Stimulated activated CD4-positive, alpha-beta T cell treated with anti-CD3 and anti-CD28 coated beads, TNF-alpha, amount 100 ng/mL, for 4 hours (primary cell): ENCODE measurements at places on chromosomes 5 and 9.

GRCh38 chr9:137127301-137128157 is 11.4 kb upstream of the GRIN1 start:
- no peak for DNase-seq

DNA sequence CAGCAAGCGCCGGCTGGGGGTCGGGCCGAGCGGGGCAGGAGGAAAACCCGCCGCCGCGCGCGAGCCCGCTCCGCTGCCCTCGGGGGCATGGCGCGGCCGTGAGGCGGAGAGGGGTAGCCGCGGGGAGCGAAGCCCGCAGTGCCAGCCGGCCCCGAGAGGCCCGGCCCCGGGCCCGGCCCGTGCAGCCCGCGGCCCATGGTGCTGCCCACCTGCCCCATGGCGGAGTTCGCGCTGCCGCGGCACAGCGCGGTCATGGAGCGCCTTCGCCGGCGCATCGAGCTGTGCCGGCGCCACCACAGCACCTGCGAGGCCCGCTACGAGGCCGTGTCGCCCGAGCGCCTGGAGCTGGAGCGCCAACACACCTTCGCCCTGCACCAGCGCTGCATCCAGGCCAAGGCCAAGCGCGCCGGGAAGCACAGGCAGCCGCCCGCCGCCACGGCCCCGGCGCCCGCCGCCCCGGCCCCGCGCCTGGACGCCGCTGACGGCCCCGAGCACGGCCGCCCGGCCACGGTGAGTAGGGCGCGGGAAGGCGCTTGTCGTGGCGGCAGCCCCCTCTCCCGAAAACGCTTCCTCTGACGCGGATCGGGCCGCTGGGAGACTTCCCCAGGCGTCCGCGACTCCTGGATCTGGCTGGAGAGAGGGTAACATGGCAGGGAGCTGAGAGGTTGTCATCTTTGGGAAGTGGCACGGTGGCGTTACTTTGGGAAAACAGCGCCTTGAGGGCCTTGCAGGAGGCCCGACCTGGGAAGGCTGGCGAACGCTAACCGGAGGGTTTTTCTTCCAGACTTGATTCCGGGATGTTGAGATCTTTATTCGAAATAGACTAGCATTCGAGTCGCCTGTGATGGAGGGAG is 523 bp downstream of the MAML1 start:
- no peak for DNase-seq

DNA sequence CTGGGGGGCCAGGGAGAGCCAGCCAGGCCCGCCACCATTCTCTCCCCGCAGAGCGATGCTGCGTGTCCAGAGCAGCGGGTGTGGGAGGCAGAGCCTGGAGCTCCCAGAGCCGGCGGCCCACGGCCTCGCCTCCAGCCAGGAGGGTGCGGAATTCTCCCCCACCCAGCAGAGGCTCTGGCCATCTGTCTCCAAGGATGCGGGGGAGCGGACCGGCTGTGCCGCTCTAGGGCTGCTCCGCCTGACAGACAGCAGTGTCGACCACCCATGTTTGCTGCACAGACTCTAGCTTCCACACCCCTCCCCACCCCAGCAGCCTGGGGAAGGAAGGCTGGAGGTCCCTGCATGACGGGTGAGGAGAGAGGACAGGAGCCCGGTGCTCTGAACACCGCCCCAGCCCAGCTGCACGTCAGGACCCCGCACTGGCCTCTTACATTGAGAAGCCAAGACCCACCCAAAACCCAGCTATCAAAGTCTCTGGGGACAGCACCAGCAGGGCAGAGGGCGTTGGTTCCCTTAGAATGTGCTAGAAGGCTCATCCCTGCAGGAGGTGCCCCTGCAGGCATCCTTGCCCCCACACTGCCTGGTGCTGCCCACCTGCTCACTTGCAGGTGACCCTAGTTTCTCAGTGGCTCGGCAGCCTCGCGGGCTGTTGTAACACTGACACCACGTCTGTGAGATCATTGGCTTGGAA is 29.7 kb upstream of the FCN1 start:
- DNase-seq, result no peak

DNA sequence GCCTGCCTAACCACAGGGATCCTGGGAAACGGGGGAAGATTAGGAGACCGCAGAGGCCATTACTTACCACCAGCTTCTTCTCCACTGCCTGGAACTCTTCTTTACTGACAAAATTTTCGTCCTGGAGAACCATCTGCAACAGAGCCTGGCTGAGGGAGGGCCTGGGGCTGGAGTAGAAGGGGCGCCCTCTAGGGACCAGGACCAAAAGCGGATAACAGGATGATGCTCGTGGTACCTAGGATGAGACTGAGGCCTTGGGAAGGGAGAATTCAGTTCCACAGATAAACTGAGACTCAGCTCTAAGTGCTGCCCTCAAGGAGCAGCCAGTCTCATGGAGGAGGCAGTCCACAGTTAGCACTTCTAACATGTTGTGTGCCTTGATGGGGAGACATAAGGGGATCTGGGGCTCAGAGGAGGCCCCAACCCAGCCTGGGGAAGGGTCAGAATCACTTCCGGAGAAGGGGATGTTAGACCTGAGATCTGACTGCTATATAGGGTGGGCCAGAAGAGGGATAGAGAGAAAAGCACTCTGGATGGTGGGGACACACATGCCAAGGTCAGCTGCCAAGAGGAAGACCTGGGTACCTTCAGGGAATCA is 1.2 kb downstream of the SPATA24 start:
- no peak for DNase-seq

DNA sequence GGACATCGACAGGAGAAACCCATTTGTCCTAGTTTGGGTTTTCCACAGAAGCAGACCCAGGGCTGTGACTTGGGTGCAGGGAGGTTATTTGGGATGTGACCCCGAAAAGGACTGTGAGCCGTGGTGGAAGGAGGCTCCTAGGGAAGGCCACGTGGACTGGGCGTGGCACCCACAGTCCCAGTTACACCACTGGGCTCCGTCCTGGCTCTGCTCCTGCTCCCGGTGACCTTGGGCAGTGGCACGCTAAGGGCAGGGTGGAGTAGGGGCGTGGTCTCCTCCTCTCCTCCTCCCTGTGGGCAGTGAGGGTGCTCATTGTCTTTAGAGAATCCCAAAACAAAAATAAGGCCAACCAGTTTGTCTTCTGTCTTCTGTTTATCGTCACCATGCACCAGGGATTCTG is 190.1 kb downstream of the GADD45G start:
- DNase-seq, result no peak

GRCh38 chr9:526904-527591 is 312.4 kb downstream of the DOCK8 start:
- no peak for DNase-seq

DNA sequence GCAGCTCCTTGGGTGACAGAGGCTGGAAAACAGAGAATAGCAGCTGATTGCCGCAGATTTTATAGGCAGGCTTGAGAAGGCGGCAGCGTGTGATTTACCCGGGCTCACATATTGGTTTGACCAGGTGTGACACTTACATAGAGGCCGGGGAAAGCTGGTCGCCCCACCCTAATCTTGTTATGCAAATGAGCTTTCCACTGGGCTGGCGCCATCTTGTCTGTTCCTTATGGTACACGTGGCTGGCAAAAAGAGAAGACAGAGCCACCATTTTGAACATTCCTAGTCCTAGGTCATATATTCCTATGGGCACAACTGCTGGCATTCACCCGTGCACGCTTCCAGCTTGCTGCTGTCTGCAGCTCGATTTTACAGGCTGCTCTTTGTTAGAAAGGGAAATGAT is 11.3 kb upstream of the SPZ1 start:
- no peak for DNase-seq

- DNase-seq, result no peak
Measured at GRCh38 chr9:80954521-80954920, 734.8 kb downstream of the TLE1 start.

GRCh38 chr5:108260117-108260857 is 121.6 kb downstream of the FBXL17 start:
- DNase-seq, result peak; percentile 26

GRCh38 chr5:140672455-140673186 is 755 bp downstream of the DND1 start:
- no peak for DNase-seq

GRCh38 chr5:116492016-116492623 is 82.5 kb downstream of the SEMA6A start:
- DNase-seq, result no peak

- no peak for DNase-seq
Measured at GRCh38 chr5:115297031-115297430, 577 bp upstream of the CCDC112 start.

GRCh38 chr9:27548055-27548741 is 18.6 kb upstream of the MOB3B start:
- no peak for DNase-seq

DNA sequence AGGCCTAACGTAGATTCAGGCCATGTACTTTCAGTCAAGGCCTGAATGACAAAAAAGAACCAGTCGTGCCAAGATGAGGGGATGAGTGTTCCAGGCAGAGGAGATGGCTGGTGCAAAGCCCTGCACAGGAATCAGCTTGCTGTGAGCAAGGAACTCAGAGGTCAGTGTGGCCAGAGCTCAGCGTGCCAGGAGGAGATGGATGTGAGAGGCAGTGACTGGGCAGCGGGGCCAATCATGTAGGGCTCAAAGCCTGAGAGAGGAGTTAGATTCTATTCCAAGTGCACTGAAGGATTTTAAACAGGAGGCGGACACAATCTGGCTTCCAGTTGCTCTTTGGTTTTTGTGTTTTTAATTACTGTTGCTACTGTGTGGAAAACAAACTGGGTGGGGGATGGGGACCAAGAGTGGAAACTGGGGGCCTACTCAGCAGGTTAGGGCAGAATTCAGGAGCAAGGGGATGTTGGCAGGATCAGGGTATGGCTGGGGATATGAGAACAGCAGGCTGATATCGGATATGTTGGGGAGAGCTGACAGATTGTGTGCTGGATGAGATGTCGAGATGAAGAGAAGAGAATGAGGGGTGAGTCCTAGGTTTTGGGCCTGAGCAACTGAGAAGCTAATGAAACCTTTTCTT is 64.3 kb downstream of the ANGPTL2 start:
- no peak for DNase-seq

DNA sequence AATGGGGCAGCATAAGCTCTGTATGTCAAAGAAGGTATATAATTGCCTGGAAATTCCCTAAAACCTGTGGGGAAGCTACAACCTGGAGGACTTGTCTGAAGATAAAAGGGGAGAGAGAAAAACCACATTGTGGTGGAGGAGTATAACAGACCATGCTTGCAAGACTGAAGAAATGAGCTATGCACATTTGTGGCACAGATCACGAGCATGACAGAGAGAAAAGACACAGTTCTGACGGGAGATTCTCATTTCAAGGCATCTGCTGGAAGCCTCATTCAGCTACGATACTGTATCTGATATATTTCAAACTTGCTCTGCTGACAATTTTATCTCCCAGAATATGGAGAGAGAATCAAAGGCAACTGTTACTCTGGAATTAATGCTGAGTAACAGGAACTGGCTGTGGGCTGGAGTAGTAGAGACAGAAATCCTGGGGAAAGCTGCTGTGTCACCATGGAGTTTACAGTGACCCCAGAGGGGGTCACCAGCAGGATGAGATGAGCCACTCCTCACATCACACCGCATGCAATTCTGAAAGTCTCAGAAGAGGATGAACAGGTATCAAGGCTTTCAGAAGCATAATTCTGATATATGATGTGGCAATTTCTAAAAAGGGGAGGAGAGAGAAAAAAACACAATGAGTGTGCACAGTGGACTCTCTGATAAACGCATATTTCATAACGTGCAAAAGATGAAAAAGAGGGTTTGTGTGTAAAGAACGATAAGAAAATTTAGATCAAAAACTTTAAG is 528.8 kb downstream of the IRX1 start:
- DNase-seq, result no peak

GRCh38 chr9:131740898-131741297 is 1.0 kb upstream of the RAPGEF1 start:
- DNase-seq, result no peak

DNA sequence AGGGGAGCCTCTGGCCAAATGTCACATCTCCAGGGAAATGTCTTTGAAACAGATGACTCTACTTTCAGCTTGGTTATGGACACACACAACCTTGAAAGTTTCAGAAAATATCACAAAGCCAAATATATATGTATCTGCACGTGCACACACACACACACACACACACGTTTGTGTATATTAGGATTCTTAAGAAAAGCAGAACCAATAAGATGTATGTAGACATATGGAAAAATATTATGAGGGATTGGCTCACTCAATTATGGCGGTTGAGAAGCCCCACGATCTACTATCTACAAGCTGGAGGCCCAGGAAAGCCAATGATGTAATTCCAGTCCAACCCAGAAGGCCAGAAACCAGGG is 194.9 kb downstream of the PALM2AKAP2 start:
- DNase-seq, result no peak

DNA sequence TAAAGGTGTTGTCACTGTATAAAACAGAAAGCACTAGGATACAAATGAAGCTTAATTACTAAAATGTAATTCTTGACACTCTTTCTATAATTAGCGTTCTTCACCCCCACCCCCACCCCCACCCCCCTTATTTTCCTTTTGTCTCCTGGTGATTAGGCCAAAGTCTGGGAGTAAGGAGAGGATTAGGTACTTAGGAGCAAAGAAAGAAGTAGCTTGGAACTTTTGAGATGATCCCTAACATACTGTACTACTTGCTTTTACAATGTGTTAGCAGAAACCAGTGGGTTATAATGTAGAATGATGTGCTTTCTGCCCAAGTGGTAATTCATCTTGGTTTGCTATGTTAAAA is 43.8 kb downstream of the NDFIP1 start:
- DNase-seq, result no peak

DNA sequence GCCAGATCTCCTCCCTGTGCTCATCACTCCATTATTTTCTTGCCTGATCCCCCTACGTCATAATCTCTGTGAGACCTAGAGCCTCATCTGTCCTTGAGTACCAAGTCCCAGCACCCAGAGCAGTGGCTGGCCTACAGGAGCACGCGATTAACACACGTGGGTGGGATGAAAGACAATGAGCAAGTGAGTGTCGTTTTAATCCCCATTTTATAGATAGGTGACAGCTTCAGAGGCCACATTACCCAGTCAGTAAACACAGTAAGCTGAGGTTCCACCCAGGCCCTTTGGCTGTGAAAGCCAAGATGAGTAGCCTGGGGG is 17.3 kb downstream of the TRUB2 start:
- no peak for DNase-seq

DNA sequence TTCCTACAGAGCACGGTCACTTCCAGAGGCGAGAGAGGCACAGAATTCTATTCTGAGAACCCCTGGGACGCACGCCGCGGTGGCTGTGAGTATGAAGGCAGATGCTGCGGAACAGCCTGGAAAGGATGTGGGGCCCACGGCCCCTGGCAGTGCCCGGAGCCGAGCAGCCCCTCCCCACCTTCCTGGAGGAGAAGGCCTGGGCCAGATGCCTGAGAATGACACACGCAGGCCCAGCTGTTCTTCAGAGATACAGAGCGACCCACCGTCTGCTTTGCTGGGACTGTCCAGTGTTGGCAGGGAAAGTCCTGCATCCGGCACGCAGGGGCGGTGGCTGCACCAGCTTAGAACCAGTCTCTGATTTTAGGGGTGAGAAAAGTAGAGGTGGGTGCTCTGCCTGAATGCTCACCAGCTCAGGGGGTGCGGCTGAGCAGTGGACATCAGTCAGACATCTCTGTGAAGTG is 116.7 kb upstream of the LPCAT1 start:
- no peak for DNase-seq

- DNase-seq, result no peak
Measured at GRCh38 chr5:147805030-147805454, 22.5 kb upstream of the JAKMIP2 start.

- no peak for DNase-seq
Measured at GRCh38 chr5:142680605-142681259, 5.2 kb downstream of the FGF1 start.

- no peak for DNase-seq
Measured at GRCh38 chr5:8577792-8578191, 708.8 kb downstream of the MTRR start.
